ENCODE measurements at places on chromosomes 4 and X. TPM values are rescaled to one million over a fixed set of nuclear protein-coding genes. Genes with fewer than 3 reads are reported as not detected.

DNA sequence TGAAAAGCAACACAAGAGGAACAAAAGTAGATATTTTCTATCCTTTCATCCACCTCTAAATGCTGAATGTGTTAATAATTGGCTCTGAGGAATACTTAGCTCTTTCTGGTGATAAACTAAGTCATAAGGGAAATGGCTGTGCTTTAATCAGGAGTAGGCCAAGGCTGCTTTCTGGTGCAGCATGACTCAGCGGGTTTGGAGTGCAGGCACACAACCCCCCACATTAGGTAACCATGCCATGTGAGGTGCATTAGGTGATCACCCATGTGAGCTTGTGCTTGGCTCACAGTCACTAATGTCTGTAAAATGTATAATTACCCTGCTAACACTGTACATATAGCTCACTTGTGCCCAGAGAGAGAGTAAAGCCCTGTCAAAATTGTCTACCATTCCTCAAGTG, 57.2 kb downstream of the USP38 start:
- H3K4me3 ChIP-seq = no peak overlapping the region
- DNase-seq = no peak
- no peaks in the 10 kb centered on the region for H3K27me3 ChIP-seq
- no peak overlapping the region for H3K27ac ChIP-seq

GRCh38 chr4:181770971-181771370, 472.2 kb upstream of the TENM3 start:
- no peaks in the 10 kb centered on the region for H3K27me3 ChIP-seq
- no peaks in the 10 kb centered on the region for H3K4me1 ChIP-seq
- H3K36me3 ChIP-seq = no peaks in the 10 kb centered on the region
- no peak overlapping the region for H3K4me3 ChIP-seq

GRCh38 chrX:19629541-19629940, 114.2 kb upstream of the MAP3K15 start:
- no peak for DNase-seq
- H3K36me3 ChIP-seq = no peaks in the 10 kb centered on the region
- H3K27me3 ChIP-seq = no peaks in the 10 kb centered on the region
- H3K4me3 ChIP-seq = no peak overlapping the region
- H3K27ac ChIP-seq = no peak overlapping the region

The ZFX gene
- total RNA-seq = 15.4 TPM

DNA sequence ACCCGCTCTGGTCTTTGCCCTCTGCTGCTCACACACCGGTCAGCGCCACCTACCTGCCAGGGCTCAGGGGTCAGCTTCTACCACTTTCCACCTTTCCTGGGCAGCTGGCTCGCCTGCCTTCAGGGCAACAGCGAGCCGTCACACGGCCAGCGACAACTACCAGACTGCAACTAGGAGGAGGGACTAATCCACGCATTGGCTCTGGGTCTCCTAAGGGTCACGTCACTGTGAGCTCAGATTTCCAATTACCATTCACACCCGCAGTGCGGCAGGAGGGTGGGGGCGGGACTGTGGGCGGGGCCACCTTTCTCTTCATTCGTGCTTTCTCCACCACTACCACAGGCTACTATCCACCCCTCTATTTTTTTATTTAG, at the start of gene BEX5:
TSS of gene BEX5 (minus strand) at position 172 of the 374 bp plus-strand sequence. CDS start 1,712 bp downstream, outside the sequence.
- H3K4me1 ChIP-seq = peaks cover 4% of the 10 kb centered on the region
- H3K36me3 ChIP-seq = no peaks in the 10 kb centered on the region
- peak within 1 kb of the TSS; percentile 95 for H3K27ac ChIP-seq
- peak; percentile 84 for DNase-seq

- H3K4me3 ChIP-seq = no peak overlapping the region
- no peaks in the 10 kb centered on the region for H3K36me3 ChIP-seq
- peak; percentile 67 for DNase-seq
- H3K27ac ChIP-seq = no peak overlapping the region
These were observed 164.9 kb downstream of the MAML3 start for GRCh38 chr4:139988863-139989765.

DNA sequence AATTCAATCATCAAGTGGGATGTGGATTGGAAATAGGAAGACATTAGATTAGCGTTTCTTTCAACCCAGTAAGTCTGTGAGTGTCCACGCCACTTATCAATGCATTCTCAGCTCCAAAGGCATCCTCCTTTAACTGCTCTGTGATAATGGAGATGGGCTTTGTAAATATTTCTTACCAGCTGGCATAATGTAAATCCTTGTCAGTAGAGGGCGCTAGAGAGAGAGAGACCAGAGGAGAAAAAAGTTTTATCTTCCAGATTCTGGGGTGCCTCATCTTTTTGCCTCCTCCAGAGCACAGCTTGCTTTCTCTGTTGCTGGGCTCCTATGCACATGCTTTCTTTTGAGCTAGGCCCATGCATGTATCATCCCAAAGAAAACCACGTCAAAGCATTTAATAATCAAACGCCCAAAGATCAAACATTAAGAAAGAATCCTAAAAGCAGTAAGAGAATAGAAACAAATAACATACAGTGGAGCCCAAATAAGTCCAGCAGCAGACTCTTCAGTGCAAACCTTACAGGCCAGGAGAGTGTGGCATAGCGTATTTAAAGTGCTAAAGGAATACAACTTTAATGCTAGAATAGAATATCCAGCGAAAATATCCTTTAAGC, 9.6 kb upstream of the MTMR1 start:
- no peak overlapping the region for H3K4me3 ChIP-seq
- H3K27ac ChIP-seq = no peak overlapping the region
- H3K4me1 ChIP-seq = no peaks in the 10 kb centered on the region
- no peaks in the 10 kb centered on the region for H3K36me3 ChIP-seq
- peak; percentile 79 for DNase-seq

- no peak overlapping the region for H3K4me3 ChIP-seq
- no peak overlapping the region for H3K27ac ChIP-seq
- no peaks in the 10 kb centered on the region for H3K4me1 ChIP-seq
- H3K36me3 ChIP-seq = no peaks in the 10 kb centered on the region
- no peak for DNase-seq
These were observed 108.3 kb downstream of the APBB2 start for GRCh38 chr4:41106081-41106480.

DNA sequence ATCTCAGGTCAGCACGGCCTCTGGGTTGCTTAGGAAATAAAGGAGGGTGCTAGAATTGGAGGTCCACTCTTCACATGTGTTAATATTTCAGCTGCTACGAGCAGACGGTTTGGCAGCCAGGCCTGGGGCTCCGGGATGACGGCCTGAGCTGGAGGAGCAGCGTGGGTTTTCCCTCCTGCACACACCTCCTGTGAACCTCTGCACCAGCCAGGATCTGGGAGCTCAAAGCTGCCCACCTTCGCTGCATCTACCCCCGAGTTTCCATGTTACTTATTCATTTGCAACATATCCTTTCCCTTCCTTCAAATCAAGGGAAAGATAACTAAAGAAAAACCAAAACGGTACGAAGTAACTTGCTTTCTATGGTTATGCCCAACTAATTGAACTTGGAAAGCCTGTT, 13.6 kb downstream of the STOX2 start:
- H3K36me3 ChIP-seq = no peaks in the 10 kb centered on the region
- H3K4me3 ChIP-seq = no peak overlapping the region
- H3K27ac ChIP-seq = no peak overlapping the region
- H3K27me3 ChIP-seq = no peaks in the 10 kb centered on the region

DNA sequence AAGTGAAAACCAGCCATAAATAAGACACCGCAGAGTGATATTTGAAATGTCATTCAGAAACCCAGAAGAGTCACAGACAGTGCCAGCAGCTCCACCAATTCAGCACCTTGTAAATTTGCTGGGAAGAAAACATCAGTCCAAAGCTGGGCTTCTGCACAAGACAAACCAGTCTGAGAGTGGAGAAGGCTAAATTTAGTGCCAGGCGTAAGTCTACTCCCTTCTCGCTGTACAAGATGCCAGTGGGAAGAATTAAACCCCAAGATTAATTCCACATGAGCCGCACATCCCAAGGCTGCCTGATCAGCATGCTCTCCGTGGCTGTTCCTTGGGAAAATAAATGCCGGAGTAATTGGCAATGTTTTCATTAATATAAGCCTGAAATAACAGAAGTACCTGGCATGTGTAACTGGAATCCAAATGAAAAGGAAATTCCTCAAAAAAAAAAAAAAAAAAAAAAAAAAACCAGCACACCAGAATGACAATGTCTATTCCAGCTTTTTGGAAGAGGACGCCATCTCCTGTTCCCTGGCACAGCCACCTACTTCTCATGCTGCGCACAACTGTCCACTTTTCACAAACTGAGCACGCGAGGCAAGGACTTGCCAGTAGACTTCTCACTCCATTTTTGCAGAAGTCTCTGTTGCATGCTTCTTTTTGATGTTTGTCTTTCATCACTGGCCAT, 95.5 kb downstream of the NSUN7 start:
- H3K4me3 ChIP-seq = no peak overlapping the region
- peak overlapping the region; percentile 30 for H3K27ac ChIP-seq
- H3K4me1 ChIP-seq = peaks cover 35% of the 10 kb centered on the region
- no peaks in the 10 kb centered on the region for H3K36me3 ChIP-seq
- no peak for DNase-seq
- H3K27me3 ChIP-seq = no peaks in the 10 kb centered on the region

DNA sequence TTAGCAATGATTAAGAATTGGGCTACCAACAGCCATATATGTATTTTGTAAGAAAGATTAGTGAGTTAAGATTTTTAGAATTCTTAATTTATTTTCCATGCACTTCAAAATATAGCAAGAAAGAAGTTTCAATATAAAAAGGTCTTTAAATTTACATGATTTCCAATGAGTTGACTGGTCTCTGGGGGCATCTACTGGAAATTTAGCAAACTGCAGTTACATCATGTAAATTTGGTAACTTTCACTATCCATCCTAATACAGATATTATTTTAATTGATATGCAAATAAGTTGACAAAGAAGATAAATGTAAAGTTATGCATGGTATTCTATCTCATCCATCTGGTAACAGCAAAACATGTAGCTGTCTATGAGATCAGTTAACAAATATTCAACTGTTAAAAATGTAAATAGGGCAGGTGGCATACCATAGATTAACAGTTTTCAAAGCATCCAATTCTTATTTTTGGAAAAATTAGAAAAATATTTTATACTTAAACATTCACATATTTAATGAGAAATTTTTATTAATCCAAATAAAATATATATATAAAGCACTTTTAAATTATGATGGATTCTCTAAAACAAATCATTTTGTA, 29.1 kb downstream of the TTC29 start:
- H3K4me3 ChIP-seq = no peak overlapping the region
- H3K36me3 ChIP-seq = no peaks in the 10 kb centered on the region
- no peaks in the 10 kb centered on the region for H3K27me3 ChIP-seq
- no peak overlapping the region for H3K27ac ChIP-seq
- DNase-seq = peak; percentile 62

GRCh38 chrX:24005867-24006266, 21.1 kb downstream of the KLHL15 start:
- H3K36me3 ChIP-seq = no peaks in the 10 kb centered on the region
- H3K27ac ChIP-seq = no peak overlapping the region
- no peak for DNase-seq
- H3K4me3 ChIP-seq = no peak overlapping the region

The SMIM14 gene
- 23.3 TPM for total RNA-seq

DNA sequence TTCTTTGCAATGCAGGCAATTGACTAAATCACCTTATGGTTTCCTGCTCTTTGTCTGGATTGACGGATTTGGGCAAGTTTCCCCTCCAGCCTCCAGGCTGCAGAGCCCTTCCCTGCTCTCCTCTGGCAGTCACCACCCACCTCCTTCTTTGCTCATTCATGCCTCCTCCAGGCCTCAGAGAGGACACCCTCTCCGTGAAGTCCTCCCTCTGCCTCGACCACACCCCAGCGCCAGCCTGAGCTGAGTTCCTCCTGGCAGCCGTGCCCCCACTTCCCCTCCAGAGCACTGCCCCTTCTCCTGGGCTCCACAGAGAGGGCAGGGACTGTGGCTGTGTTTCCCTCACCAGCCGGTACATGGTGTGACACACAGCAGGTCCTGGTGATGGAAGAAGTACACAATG, 53.7 kb downstream of the DCTD start:
- H3K27me3 ChIP-seq = no peaks in the 10 kb centered on the region
- DNase-seq = no peak
- no peaks in the 10 kb centered on the region for H3K36me3 ChIP-seq

GRCh38 chr4:24582235-24582832, 2.0 kb downstream of the DHX15 start:
- H3K27ac ChIP-seq = 0 out of 2 replicates have a peak overlapping the region, but pooled peaks have one; percentile 98
- H3K4me1 ChIP-seq = peaks cover 40% of the 10 kb centered on the region
- peaks cover 5% of the 10 kb centered on the region for H3K36me3 ChIP-seq
- peak overlapping the region; percentile 86 for H3K4me3 ChIP-seq
- DNase-seq = no peak
- H3K27me3 ChIP-seq = no peaks in the 10 kb centered on the region

The DYNLT3 gene
- 4.0 TPM for total RNA-seq

The GLRA2 gene
- not detected for total RNA-seq

The UGT2B15 gene
- total RNA-seq = not detected

DNA sequence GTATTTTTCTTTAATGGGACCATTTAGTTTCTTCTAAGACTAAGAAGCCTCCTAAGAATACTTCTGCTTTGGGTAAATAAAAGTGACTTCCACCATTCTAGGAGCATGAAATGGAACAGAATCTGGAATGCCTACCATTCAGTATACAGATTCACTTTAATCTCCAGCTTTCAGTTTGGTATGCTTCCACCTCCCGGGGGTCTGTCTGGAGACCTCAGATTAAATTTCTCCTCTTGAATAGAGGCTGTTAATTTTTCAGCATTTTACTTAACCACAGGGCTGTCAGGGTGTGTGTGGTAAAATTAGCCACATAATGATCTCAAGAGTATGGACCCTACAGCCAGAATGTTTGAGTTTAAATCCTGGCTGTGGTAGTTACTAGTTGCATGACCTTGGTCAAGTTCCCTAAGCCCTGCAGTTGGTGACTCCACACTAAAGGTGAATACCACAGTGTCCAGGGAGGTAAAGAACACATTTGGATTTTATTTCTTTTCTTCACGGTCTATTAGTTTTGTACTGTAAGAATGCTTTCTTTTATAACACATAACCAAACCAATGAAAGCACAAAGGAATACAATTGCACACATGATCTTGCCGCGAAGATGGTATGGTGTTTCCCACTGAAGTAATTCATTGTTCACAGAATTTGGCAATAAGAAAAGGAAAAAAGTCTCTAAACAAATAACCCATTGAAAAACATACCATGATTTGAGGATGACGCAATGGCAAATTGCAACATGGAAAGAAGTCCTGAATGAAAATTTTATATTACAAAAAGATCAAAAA, 37.3 kb upstream of the TRIM2 start:
- no peaks in the 10 kb centered on the region for H3K36me3 ChIP-seq
- no peak overlapping the region for H3K4me3 ChIP-seq
- H3K4me1 ChIP-seq = peaks cover 3% of the 10 kb centered on the region
- no peak overlapping the region for H3K27ac ChIP-seq
- H3K27me3 ChIP-seq = no peaks in the 10 kb centered on the region

- no peaks in the 10 kb centered on the region for H3K4me1 ChIP-seq
- H3K27me3 ChIP-seq = no peaks in the 10 kb centered on the region
- DNase-seq = no peak
- H3K4me3 ChIP-seq = no peak overlapping the region
- H3K36me3 ChIP-seq = no peaks in the 10 kb centered on the region
These were observed 29.7 kb downstream of the F9 start for GRCh38 chrX:139560221-139560620.
